PC-3 (cell line): ENCODE measurements at places on chromosomes 3 and 15. TPM values are rescaled to one million over a fixed set of nuclear protein-coding genes. Genes with fewer than 3 reads are reported as not detected.
A peak's percentile ranks its signal among the peaks of the same experiment; 100 is the strongest.

- H3K4me3 ChIP-seq: no peak overlapping the region
- peak overlapping the region; percentile 54 for H3K27ac ChIP-seq
- peak; percentile 53 for DNase-seq
- H3K27me3 ChIP-seq: no peaks in the 10 kb centered on the region
- peaks cover 12% of the 10 kb centered on the region for H3K4me1 ChIP-seq
- peaks cover 2% of the 10 kb centered on the region; the same call in 1 of the 2 replicates for H3K36me3 ChIP-seq
Measured at GRCh38 chr3:129673897-129674797, 67.7 kb upstream of the PLXND1 start.

- no peaks in the 10 kb centered on the region for H3K27me3 ChIP-seq
- no peak overlapping the region for H3K4me3 ChIP-seq
- H3K4me1 ChIP-seq: no peaks in the 10 kb centered on the region
- H3K36me3 ChIP-seq: no peaks in the 10 kb centered on the region
- no peak overlapping the region for H3K27ac ChIP-seq
Measured at GRCh38 chr3:158094235-158095110, 11.7 kb downstream of the SHOX2 start.

DNA sequence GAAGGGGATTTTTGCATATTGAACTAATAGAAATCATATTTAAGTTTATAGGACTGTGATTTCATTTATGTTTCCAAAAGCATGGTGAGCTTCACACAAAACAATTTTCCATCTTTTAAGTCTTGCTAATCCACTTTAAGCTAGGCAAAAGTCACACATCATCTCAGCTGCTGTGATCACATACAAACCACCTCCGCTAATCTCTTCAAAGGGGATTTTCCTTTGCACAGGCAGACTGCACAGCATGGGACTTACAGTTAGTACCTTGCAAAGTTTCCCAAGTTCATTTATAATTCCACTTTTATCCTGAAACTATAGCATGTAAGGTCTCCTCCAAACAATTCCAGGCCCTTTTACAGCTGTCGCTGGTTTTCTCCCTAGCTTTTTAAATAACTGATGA lies 225.1 kb upstream of the CNTN3 start:
- no peaks in the 10 kb centered on the region for H3K27me3 ChIP-seq
- H3K4me1 ChIP-seq: no peaks in the 10 kb centered on the region
- no peaks in the 10 kb centered on the region for H3K36me3 ChIP-seq
- no peak for DNase-seq
- H3K27ac ChIP-seq: no peak overlapping the region
- no peak overlapping the region for H3K4me3 ChIP-seq

The SCAMP5 gene
- 7.0 and 9.0 TPM in 2 replicates for total RNA-seq

The CACNA2D2 gene
- 0.17 and 0.44 TPM in 2 replicates for total RNA-seq

The ASB14 gene
- not detected in 2 replicates for total RNA-seq

- DNase-seq: no peak
- no peaks in the 10 kb centered on the region for H3K4me1 ChIP-seq
- H3K4me3 ChIP-seq: no peak overlapping the region
- peaks cover 18% of the 10 kb centered on the region for H3K27me3 ChIP-seq
- no peaks in the 10 kb centered on the region for H3K36me3 ChIP-seq
Measured at GRCh38 chr3:141201122-141201521, 30.5 kb upstream of the PXYLP1 start.

The ACP3 gene
- total RNA-seq: 0.15 and 0.75 TPM in 2 replicates

GRCh38 chr3:157493627-157494550 lies 9.3 kb downstream of the VEPH1 start:
- peaks cover 11% of the 10 kb centered on the region for H3K4me1 ChIP-seq
- H3K27me3 ChIP-seq: no peaks in the 10 kb centered on the region
- DNase-seq: peak; percentile 83
- H3K36me3 ChIP-seq: no peaks in the 10 kb centered on the region

DNA sequence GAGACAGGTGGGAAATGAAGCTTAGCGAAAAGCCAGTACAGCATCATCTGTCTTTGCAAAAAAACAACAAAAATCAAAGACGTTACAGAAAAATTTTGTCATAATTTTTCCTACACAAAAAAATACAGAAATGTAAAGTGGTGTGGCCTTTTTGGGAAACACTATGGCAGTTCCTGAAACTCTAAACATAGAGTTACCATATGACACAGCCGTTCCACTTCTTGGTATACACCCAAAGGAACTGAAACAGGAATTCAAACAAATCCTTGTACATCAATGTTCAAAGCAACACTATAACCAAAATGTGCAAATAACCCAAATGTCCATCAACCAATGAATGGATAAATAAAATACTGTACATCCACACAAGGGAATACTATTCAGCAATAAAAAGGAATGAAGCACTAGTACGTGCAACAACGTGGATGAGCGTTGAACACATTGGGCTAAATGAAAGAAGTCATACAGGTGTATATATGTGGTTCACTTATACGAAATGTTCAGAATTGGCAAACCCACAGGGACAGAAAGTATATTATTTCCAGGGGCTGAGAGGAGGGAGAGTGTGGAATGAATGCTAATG lies 46.8 kb downstream of the GLB1 start:
- H3K4me1 ChIP-seq: no peaks in the 10 kb centered on the region; the same call in 1 of the 2 replicates
- H3K27me3 ChIP-seq: no peaks in the 10 kb centered on the region
- H3K27ac ChIP-seq: no peak overlapping the region
- H3K36me3 ChIP-seq: peaks cover 21% of the 10 kb centered on the region; the same call in 1 of the 2 replicates

- DNase-seq: no peak
- no peak overlapping the region for H3K27ac ChIP-seq
- H3K4me3 ChIP-seq: no peak overlapping the region
- H3K4me1 ChIP-seq: peaks cover 18% of the 10 kb centered on the region
- H3K27me3 ChIP-seq: no peaks in the 10 kb centered on the region
Measured at GRCh38 chr15:45182996-45183395, 4.8 kb downstream of the SHF start.

DNA sequence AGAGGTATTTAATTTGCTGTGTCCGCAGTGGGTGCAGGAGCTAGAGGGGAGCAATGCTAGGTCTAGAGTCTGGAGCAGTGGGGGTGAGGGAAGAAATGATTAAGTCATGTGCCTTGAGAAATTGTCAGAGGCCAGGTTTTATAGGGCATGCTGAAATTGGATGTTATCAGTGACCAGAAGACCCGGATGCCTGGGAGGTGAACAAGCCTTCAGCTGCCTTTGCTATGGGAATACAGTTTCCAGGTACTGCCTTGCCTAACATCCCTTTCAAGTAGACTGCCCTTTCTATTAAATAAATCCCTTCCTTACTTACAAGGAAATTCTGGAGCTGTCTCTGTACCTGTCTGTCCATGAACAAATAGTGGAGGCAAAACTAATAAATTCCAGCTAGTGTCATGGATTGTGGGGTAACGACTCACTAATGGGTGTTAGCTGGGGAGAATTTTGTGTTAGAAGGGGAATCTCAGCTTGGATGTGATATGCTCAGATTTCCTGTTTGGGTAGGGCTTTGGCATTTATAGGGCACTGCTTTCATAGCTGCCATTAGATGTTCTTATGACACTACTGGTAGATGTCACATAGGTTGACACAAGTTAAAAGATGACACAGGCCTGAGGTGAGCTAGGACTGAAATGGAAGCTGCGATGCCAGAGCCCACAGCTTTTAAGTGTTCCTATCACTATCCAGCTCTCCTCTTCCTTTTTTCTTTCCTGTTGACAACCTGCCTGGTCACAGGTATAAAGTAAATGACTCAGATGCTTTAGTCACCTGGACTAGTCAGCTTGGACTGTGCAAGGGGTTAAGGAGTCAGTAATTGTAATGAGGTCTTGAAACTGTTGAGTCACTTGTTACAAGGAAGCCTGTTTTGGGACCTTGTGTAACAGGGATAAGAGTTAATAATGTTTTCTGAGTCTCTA lies 21.3 kb downstream of the CHD2 start:
- no peaks in the 10 kb centered on the region for H3K27me3 ChIP-seq
- H3K36me3 ChIP-seq: peaks cover 39% of the 10 kb centered on the region
- peaks cover 62% of the 10 kb centered on the region for H3K4me1 ChIP-seq
- peak overlapping the region; percentile 93 for H3K27ac ChIP-seq
- peak overlapping the region; percentile 42; the same call in 1 of the 2 replicates for H3K4me3 ChIP-seq

The DUT gene
- 76.9 and 85.2 TPM in 2 replicates for total RNA-seq

The TTC23 gene
- total RNA-seq: 8.2 and 10.4 TPM in 2 replicates

The ATP13A4 gene
- not detected in 2 replicates for total RNA-seq

- H3K4me1 ChIP-seq: no peaks in the 10 kb centered on the region
- no peaks in the 10 kb centered on the region for H3K36me3 ChIP-seq
- H3K27me3 ChIP-seq: no peaks in the 10 kb centered on the region
- H3K4me3 ChIP-seq: no peak overlapping the region
- no peak for DNase-seq
Measured at GRCh38 chr15:27382361-27383025, 411.5 kb downstream of the GABRG3 start.

- no peak overlapping the region for H3K27ac ChIP-seq
- no peak for DNase-seq
- H3K4me3 ChIP-seq: no peak overlapping the region
- H3K36me3 ChIP-seq: no peaks in the 10 kb centered on the region
- H3K27me3 ChIP-seq: peaks cover 13% of the 10 kb centered on the region
- no peaks in the 10 kb centered on the region for H3K4me1 ChIP-seq
Measured at GRCh38 chr3:137134431-137134830, 176.6 kb downstream of the IL20RB start.

The LRRC57 gene
- 9.1 and 19.0 TPM in 2 replicates for total RNA-seq

DNA sequence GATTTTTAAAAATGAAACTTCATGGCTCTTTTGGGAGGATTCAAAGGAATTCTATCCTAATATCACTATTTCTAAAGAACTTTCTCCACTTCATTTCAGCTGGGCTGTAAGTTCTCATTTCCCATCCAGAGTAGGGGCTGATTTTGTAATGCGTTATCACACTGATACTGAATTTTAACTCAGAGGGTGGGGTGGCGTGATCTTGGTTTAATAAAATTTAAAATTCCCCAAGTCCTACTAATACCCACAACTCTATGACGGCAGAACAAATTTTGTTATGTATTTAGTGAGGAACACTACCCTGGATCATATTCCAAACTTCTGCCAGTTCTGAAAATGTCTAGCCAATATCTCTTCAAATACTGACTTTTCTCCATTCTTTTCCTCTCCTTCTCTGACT lies 92.7 kb downstream of the ASB7 start:
- H3K27ac ChIP-seq: no peak overlapping the region
- peaks cover 20% of the 10 kb centered on the region for H3K4me1 ChIP-seq
- no peak for DNase-seq
- H3K36me3 ChIP-seq: peaks cover 4% of the 10 kb centered on the region; the same call in 1 of the 2 replicates

GRCh38 chr15:39657668-39658067 lies 76.8 kb downstream of the THBS1 start:
- DNase-seq: peak; percentile 81
- H3K4me3 ChIP-seq: no peak overlapping the region
- H3K27me3 ChIP-seq: no peaks in the 10 kb centered on the region
- H3K4me1 ChIP-seq: peaks cover 20% of the 10 kb centered on the region
- H3K27ac ChIP-seq: no peak overlapping the region

GRCh38 chr3:187207062-187207461 lies 9.8 kb downstream of the RTP1 start:
- no peak overlapping the region for H3K4me3 ChIP-seq
- H3K27me3 ChIP-seq: no peaks in the 10 kb centered on the region
- DNase-seq: no peak
- H3K27ac ChIP-seq: no peak overlapping the region
- peaks cover 16% of the 10 kb centered on the region for H3K4me1 ChIP-seq

- no peaks in the 10 kb centered on the region for H3K27me3 ChIP-seq
- no peak for DNase-seq
- H3K36me3 ChIP-seq: no peaks in the 10 kb centered on the region
- H3K4me1 ChIP-seq: no peaks in the 10 kb centered on the region
- H3K27ac ChIP-seq: no peak overlapping the region
Measured at GRCh38 chr3:160057331-160057730, 68.7 kb downstream of the IL12A start.

GRCh38 chr15:53833134-53833624 lies 73.7 kb upstream of the WDR72 start:
- no peaks in the 10 kb centered on the region for H3K36me3 ChIP-seq
- H3K4me1 ChIP-seq: no peaks in the 10 kb centered on the region
- no peak overlapping the region for H3K4me3 ChIP-seq
- H3K27me3 ChIP-seq: no peaks in the 10 kb centered on the region

The STRC gene
- total RNA-seq: 0.22 and 0.46 TPM in 2 replicates

The TRIM42 gene
- total RNA-seq: not detected in 2 replicates

DNA sequence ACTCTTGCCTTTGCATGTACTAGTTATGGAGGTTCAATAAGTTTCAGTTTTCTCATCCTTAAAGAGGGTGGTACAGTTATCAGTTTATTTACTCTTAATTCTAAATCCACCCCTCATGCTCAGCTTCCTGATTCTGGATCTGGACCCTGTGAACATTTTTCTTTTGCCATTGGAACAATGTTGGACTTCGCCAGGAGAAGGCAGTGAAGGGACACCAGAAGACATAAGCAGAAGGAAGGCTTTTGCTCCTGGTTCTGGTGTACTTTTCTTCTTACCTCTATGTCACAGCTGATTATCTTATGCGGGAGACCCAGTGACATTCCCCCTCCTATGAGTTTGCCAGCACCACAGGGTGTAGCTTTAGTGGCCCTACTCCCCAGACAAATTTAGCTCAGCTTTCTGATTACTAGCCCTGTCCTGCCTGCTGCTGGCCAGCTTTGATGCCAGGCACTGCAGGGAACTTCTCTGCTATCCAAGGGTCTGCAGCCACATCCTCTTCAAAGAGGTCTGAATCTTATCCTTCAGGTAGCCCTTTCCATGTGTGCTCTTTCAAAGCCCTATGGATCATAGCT lies 466.3 kb upstream of the EPHA3 start:
- H3K4me3 ChIP-seq: no peak overlapping the region
- no peak for DNase-seq
- no peak overlapping the region for H3K27ac ChIP-seq
- H3K36me3 ChIP-seq: no peaks in the 10 kb centered on the region
- H3K4me1 ChIP-seq: no peaks in the 10 kb centered on the region

DNA sequence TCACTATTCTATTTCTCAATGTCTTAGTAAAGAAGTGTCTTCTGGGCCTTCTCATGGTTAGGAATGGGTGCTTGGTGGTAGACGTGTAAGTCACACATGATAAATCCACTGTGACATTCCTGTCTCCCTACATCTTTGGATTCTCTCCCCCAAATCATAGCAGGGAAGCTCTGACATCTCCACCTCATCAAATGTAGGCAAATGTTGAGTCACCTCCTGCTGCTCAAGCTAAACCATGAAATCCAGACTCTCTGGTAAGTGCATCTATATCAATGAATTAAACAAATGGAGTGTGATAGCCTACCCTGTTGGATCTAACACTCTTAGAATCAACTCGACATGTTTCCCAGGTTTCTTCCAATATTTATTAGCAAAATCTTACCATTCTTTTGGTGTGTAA lies 42.8 kb upstream of the RPL35A start:
- DNase-seq: peak; percentile 23
- peak overlapping the region; percentile 38 for H3K27ac ChIP-seq
- H3K4me3 ChIP-seq: no peak overlapping the region
- peaks cover 12% of the 10 kb centered on the region for H3K4me1 ChIP-seq
- H3K36me3 ChIP-seq: no peaks in the 10 kb centered on the region
- no peaks in the 10 kb centered on the region for H3K27me3 ChIP-seq
